ENCODE measurements at places on chromosomes 11 and 22. TPM values are rescaled to one million over a fixed set of nuclear protein-coding genes. Genes with fewer than 3 reads are reported as not detected.

BBOX1 gene
- total RNA-seq: not detected

RFPL1 gene
- total RNA-seq: not detected

OR6Q1 gene
- not detected for total RNA-seq

GPR83 gene
- not detected for total RNA-seq

FXYD2 gene
- total RNA-seq: 0.34 TPM

NAV2 gene
- 31.0 TPM for total RNA-seq

GAL3ST1 gene
- total RNA-seq: not detected

TSKU gene
- total RNA-seq: 105 TPM

THY1 gene
- total RNA-seq: 39.4 TPM

APOBEC3A gene
- 0.51 TPM for total RNA-seq

EI24 gene
- total RNA-seq: 66.0 TPM

KCNQ1OT1 gene
- 5.4 TPM for total RNA-seq

TYR gene
- total RNA-seq: not detected

TMEM41B gene
- 27.5 TPM for total RNA-seq

CARD10 gene
- total RNA-seq: 2.4 TPM

TMEM80 gene
- 10.9 TPM for total RNA-seq

PI4KA gene
- 83.8 TPM for total RNA-seq

CASP1 gene
- total RNA-seq: 15.6 TPM

MIOX gene
- total RNA-seq: not detected

GALR3 gene
- total RNA-seq: not detected

NCAM1 gene
- 1.0 TPM for total RNA-seq

TMEM225 gene
- total RNA-seq: not detected

Data from subcutaneous adipose tissue (tissue), 4 donors.